ENCODE measurements at places on chromosomes 5 and 9. TPM values are rescaled to one million over a fixed set of nuclear protein-coding genes. Genes with fewer than 3 reads are reported as not detected.

The MYORG gene
- 5.2 TPM for total RNA-seq

The CCNJL gene
- 4.0 TPM for total RNA-seq

The SH3TC2 gene
- 9.0 TPM for total RNA-seq

The MEF2C gene
- 63.5 TPM for total RNA-seq

The NTNG2 gene
- 0.13 TPM for total RNA-seq

The LCN10 gene
- not detected for total RNA-seq

The TAF11L10 gene
- total RNA-seq = not detected

The OR1Q1 gene
- total RNA-seq = not detected

The HSPB3 gene
- total RNA-seq = not detected

The OTP gene
- not detected for total RNA-seq

The GPR21 gene
- total RNA-seq = 1.8 TPM

The GRM6 gene
- not detected for total RNA-seq

The PDCD1LG2 gene
- total RNA-seq = 16.1 TPM

The LYRM7 gene
- 11.3 TPM for total RNA-seq

The FREM1 gene
- total RNA-seq = 0.27 TPM

The GPX8 gene
- 101 TPM for total RNA-seq

The SPATA31C1 gene
- not detected for total RNA-seq

The CCIN gene
- 0.40 TPM for total RNA-seq

The QRFP gene
- total RNA-seq = not detected

The HMMR gene
- 53.1 TPM for total RNA-seq

The CACFD1 gene
- 3.0 TPM for total RNA-seq

The CD74 gene
- total RNA-seq = 0.13 TPM

The FGF1 gene
- total RNA-seq = 0.07 TPM

The PCDHB16 gene
- total RNA-seq = 0.07 TPM

The FBXO4 gene
- total RNA-seq = 8.8 TPM

The GDNF gene
- total RNA-seq = not detected

The ACOT12 gene
- total RNA-seq = not detected

The NINJ1 gene
- 19.7 TPM for total RNA-seq

The ACTBL2 gene
- not detected for total RNA-seq

The FOXD4L5 gene
- not detected for total RNA-seq

The PCDHB12 gene
- 0.07 TPM for total RNA-seq

The DPH7 gene
- total RNA-seq = 22.8 TPM

The HTR4 gene
- total RNA-seq = 0.07 TPM

The REEP5 gene
- total RNA-seq = 58.0 TPM

The GALNT12 gene
- total RNA-seq = 1.4 TPM

The ARL10 gene
- total RNA-seq = 11.3 TPM

The ANKRD18B gene
- 4.7 TPM for total RNA-seq

The SCGB3A2 gene
- not detected for total RNA-seq

The MSMP gene
- 6.0 TPM for total RNA-seq

The LCN15 gene
- not detected for total RNA-seq

The PLAC8L1 gene
- total RNA-seq = not detected

The KCNMB1 gene
- total RNA-seq = 1.1 TPM

The CRAT gene
- 27.7 TPM for total RNA-seq

The TAF1L gene
- under 0.01 TPM for total RNA-seq

The HAVCR2 gene
- 0.07 TPM for total RNA-seq

The CD274 gene
- 27.0 TPM for total RNA-seq

The GKAP1 gene
- 5.4 TPM for total RNA-seq

The ZNF462 gene
- total RNA-seq = 10.9 TPM

The FOXD4 gene
- 0.27 TPM for total RNA-seq

All from thoracic aorta endothelial cell (primary cell).